Activated CD4-positive, alpha-beta T cell treated with anti-CD3 and anti-CD28 coated beads, Interleukin-2, amount 10 ng/mL, durations not matched to agents 7 days and 5 days (primary cell): ENCODE measurements at places on chromosomes 13 and 19.

- peak; percentile 16 for DNase-seq
Observed at GRCh38 chr13:95176611-95177259, 124.5 kb downstream of the ABCC4 start.

GRCh38 chr13:44148159-44148914 lies 225.3 kb upstream of the SERP2 start:
- no peak for DNase-seq

DNA sequence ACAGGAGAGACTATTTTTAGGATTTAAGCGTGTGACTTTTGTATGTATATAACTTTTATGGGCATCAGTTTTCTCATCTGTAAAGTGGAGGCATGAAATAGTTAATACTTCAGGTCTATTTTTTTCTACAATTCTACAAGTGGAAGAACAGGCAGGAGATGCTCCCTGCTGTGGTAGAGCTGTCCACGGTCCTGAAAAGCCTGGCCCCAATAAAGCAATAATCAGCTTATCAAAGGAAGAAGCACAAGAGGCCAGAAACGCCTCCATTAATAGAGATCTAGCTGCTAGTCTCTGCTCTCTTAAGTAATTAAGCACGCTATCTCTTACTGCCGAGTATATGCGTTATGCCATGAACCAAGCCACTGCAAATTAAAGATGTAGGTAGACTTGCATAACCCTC lies 28.0 kb upstream of the WASF3 start:
- DNase-seq: peak; percentile 44

DNA sequence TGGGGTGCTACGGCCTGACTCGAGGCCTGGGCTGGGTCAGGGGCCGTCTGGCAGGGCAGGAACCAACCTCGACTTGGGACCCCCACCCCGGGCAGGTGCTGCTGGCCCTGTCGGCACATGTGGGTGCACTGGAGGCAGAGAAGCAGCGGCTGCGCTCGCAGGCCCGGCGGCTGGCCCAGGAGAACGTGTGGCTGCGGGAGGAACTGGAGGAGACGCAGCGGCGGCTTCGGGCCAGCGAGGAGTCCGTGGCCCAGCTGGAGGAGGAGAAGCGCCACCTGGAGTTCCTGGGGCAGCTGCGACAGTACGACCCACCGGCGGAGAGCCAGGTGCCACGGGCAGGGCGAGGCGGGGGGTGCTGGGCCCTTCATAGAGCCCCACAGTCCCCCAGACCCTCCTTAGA lies 5.9 kb downstream of the KLC3 start:
- no peak for DNase-seq

DNA sequence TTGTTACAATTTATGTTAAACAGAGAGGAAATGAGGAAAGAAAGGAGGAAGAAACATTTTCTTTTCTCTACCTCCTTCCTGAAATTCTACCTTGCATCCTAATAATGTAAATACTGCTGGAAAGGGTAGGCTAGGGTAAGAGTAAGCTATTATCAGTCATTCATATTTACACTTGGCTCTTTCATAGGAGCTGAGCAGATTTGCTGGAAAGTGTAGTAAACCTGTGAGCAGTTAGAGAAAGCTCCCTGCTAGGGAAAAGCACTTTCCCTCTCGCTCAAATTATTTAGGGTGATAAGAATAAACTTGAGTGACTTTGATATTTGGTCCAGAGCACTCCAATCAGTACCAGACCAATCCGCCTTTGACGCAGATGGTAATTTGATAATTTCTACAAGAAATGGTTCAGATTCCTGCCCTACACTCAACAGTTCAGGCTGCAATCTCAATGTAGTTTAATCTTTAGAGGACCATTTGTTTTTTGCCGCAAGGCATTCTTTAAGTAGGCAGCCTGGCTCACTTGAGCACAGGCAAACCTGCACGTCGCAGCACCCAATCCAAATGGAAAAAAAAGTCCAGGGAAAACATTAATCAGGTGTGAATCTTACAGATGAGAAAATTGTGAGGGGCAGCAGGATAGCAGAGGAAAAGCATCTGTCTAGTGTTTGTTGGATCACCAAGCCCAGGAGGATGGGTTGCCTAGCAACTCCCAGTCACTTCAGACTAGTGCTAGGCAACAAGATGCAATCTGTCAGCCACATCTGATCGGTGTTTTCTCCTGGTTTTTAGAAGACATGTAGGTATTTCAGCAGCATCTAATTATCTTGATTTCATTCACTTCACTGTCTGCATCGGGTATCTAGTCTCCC lies 68.6 kb upstream of the KL start:
- DNase-seq: no peak

DNA sequence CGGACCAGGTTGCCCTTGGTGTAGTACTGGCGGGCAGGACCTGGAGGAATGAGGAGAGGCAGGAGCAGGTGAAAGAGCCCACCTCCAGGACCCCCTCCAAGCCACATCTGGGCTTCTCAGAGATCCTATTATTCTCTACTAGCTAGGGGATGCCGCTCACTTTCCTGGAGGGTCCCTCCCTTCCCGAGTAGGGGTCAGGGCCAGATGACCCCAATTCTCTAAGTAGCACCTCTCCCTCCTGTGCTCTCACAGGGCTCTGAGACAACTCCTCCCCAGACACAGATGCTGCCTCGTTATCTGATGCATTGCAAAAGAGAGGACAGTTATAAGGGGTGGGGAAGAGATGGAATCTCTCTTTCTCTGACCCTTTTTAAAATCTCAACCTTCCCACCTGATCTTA lies 22.9 kb downstream of the GP6 start:
- no peak for DNase-seq

DNA sequence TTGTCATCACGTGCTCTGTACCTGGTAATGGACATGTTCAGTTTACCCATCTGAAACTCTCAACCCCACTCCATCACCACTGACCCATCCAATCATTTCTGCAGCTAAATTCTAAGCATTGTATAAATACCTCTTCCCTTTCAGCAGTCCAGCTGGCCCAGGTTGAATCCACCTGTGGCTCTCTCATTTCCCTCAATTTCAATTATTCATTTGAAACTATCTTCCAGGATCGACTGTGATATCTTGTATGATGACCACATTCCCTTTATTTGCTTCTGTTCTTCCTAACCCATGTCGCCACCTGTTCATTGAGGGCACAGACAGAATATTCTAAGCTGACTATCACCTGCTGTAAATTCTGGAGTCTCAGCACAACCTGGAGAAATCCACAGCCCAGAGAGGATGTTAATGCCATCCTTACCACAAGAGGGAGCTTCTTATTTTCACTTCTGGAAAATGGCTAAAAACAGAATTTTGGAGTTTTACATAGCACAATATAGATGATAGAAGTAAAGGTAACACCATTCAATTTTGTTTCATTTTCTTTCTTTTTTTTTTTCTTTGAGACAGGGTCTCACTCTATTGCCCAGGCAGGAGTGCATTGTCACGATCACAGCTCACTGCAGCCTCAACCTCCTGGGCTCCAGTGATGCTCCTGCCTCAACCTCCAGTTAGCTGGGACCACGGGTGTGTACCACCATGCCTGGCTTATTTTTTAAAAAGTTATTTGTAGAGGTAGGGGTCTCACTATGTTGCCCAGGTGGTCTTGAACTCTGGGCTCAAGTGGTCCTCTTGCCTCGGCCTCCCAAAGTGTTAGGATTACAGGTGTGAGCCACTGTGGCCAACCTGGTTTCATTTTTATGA lies 38.6 kb downstream of the ZNF823 start:
- DNase-seq: peak; percentile 20

GRCh38 chr13:89115307-89115706 lies 1444.1 kb downstream of the SLITRK5 start:
- DNase-seq: no peak

GRCh38 chr13:113477724-113478123 lies 12.8 kb downstream of the DCUN1D2 start:
- DNase-seq: no peak

DNA sequence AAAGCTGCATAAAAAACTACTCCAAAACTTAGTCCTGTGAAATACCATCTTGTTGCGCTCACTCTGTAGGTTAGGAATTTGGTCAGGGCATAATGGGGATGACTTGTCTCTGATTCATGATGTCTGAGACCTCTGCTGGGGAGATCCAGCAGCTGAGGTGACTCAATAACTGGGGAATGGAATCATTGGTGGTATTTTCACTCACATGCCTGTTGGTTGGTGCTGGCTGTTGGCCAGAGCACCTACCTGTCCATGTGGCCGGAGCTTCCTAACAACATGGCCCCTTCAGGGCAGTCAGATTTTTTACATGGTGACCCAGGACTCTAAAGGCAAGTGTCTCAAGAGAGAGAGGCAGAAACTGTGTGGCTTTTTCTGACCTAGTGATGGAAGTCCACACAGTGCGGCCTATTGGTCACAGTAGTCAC lies 7.4 kb upstream of the ESD start:
- no peak for DNase-seq

DNA sequence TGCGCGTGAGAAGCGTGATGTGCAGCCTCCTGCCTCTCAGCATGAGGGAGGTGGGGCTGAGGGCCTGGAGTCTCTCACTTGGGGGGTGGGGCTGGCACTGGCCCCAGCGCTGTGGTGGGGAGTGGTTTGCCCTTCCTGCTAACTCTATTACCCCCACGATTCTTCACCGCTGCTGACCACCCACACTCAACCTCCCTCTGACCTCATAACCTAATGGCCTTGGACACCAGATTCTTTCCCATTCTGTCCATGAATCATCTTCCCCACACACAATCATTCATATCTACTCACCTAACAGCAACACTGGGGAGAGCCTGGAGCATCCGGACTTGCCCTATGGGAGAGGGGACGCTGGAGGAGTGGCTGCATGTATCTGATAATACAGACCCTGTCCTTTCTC lies 8.7 kb downstream of the CD177 start:
- no peak for DNase-seq

DNA sequence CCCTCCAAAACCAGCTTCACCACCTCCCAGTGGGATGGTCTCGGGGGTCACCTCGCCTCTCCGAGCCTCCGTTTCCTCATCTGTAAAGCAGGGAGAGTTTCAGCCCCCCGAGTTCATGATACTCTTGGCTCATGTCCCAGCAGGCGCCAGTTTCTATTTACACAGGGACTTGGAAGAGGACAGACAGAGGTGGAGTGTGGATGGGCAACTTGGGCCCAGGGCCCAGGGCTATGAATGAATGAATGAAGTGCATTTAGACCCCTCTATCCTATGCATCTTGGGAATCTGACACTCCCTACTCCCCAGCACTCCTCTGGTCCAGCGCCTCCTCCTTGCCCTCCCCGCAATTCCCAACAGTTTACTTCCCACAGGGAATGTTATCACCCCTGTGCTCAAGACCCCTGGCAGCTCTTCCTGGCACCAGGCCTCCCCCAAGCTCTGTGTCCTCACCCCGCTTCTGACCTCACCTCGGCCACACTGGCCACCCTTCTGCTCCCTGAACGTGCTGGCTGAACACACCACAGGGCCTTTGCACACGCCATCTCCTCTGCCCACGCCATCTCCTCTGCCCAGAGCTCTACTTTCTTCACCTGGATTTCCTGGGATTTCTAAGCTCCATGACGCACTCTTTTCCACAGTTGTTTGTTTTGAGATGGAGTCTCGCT lies 4.9 kb upstream of the C2CD4C start:
- DNase-seq: no peak

GRCh38 chr19:17951990-17952976 lies 14.6 kb upstream of the KCNN1 start:
- DNase-seq: no peak

DNA sequence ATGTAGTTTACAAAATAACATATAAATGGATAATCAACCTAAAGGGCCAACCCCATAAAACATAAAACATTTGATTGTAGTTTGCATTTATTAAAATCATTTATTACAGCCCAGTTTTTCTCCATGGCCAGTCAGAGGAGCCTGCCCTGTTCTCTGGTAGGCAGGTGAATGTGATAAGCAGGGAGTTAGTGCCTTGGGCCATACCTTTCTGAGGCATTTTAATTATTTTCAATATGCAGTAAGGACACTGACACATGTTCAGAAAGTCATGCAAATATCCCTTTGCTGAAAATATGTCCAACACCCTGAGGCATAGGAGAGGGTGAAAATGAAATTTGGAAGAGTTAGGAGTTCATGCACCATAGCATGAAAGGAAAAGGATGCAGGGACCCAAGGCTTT lies 242.6 kb upstream of the EDNRB start:
- no peak for DNase-seq

DNA sequence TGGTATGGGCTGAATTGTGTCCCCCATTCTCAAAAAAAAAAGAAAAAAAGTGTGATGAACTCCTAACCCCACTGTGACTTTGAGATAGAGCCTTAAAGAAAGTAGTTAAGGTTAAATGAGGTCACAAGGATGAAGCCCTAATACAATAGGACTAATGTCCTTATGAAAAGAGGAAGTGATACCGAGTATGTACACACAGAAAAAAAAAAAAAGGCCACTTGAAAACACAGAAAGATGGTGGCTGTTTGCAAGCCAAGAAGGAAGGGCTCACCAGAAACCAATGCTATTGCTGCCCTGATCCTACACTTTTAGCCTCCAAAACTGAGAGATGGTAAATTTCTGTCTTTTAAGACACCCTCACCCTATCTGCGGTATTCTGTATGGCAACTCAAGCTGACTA lies 955.6 kb downstream of the PCDH17 start:
- DNase-seq: no peak

- no peak for DNase-seq
Observed at GRCh38 chr13:48644141-48644540, 9.6 kb upstream of the CYSLTR2 start.

- DNase-seq: peak; percentile 90
Observed at GRCh38 chr19:18450931-18451836, 13.3 kb upstream of the ISYNA1 start.

GRCh38 chr19:2032296-2032941 lies 16.9 kb upstream of the BTBD2 start:
- peak; percentile 54 for DNase-seq

DNA sequence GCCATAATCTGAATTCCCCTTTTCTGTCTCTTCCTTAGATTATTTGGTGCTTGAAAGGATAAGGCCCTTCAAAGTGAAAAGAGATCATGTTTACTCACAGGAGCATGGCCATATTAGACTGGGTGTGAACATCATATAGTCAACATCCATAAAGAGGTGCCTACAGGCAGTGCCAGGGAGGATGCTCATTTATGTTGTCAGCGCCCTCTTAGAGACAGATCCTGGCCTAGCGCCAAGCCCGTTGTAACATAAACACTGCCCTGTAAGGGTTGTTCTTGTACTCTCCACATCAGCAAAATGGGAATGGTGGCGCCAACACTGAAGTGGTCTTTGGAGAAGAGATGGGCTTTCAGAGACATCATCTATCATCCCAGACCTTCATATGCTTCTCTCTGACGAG lies 16.1 kb downstream of the PCDH8 start:
- DNase-seq: no peak

- no peak for DNase-seq
Observed at GRCh38 chr13:42688821-42689220, 92.6 kb upstream of the FAM216B start.

- no peak for DNase-seq
Observed at GRCh38 chr19:51274049-51274770, 23.3 kb downstream of the SIGLECL1 start.

DNA sequence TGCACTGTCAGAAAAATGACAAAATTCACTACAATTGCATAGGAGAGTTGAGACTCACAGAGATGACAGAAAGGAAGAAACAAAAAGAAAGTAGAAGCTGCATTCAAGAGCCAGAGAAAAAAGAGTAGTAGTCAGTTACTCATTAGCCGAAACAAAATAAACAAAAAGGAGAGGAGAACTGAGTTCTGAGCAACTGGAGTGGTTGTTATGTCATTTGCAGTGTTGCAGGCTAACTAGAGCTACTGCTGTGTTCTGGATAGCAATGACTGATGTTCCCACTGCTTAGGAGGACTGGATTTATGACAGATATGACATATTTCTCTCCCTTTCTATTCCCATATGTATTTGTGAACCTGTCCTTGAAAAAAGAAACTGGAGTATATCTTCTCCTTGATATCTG lies 482.6 kb downstream of the RFC3 start:
- no peak for DNase-seq
